ENCODE measurements at places on chromosomes 2 and 18.

GRCh38 chr2:134758633-134759032 lies 39.8 kb upstream of the TMEM163 start:
- DNase-seq, result no peak

- peak; percentile 38 for DNase-seq
Observed at GRCh38 chr2:97728091-97728731, 14.8 kb downstream of the ZAP70 start.

- no peak for DNase-seq
Observed at GRCh38 chr2:219643788-219644398, 16.5 kb downstream of the SLC4A3 start.

GRCh38 chr2:25692143-25692542 lies 18.8 kb upstream of the DTNB start:
- DNase-seq, result no peak

- no peak for DNase-seq
Observed at GRCh38 chr2:221381928-221382488, 190.1 kb downstream of the EPHA4 start.

GRCh38 chr2:144513388-144514101 lies 6.4 kb downstream of the ZEB2 start:
- DNase-seq, result peak; percentile 46

Measured in CD4-positive, alpha-beta T cell treated with Interleukin-4 for 4 hours (primary cell).